ENCODE measurements at places on chromosomes 7 and 10. TPM values are rescaled to one million over a fixed set of nuclear protein-coding genes. Genes with fewer than 3 reads are reported as not detected.
A peak's percentile ranks its signal among the peaks of the same experiment; 100 is the strongest.

Gene KIF11
- total RNA-seq, result 0.75 TPM

Gene AGAP5
- total RNA-seq, result 3.1 TPM

DNA sequence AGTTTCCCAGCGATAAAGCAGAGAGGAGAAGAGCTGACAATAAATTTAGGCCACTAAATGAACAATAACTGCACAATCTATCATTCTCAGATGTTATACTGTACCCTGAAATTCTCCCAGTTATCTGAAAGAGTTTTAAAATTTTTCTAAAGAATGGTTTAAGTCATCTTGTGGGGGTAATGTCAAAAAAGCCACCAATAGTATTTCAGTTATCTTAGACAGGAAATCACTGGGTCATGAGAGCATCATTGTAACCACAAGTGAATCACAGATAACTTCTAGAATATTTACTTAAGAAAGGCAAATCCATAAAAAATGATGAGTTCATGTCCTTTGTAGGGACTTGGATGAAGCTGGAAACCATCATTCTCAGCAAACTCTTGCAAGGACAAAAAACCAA is 147.1 kb downstream of the DNAJB9 start:
- no peak for DNase-seq

DNA sequence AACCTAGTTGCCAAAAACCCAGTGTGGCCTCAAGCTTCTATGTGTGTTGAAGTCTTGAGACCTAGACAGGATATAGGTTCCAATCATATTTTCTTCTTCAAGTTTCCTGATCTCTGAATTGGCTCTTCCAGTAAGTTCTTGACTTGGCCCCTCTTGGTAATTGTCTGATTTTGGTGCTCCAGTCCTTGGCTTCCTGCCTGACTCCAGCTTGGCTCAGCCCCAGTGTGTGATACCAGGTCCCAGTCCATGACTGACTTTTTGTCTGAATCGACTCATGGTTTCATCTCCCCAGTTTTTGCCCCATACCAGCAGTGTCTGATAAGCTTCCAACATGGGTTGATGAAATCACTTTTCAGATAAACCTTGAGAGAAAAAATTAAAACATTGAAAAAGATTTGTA is 72.3 kb downstream of the FAS start:
- peak; percentile 74 for DNase-seq

GRCh38 chr7:116327135-116327534 is 116.8 kb downstream of the TES start:
- DNase-seq, result no peak

- peak; percentile 19 for DNase-seq
Measured at GRCh38 chr7:33040803-33041516, 21.6 kb downstream of the NT5C3A start.

DNA sequence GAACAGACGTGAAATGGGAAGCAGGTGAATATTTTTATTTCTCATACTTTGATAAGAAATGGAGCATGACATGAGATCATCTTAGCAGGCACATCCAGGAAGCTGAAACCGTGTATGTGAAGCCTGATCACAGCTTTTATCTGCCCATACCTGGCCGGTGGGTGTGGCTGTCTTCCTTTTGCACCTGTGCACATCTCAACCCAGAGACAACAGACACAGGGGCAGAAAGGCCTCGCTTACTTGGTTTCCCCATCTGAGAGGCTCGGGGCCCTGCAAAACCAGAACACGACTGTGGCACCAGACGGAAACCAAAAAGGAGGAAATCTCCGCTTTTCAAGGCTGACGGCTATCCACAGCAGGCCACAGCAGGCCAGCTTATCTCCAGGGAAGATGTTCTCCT is 116.4 kb downstream of the TCERG1L start:
- no peak for DNase-seq

GRCh38 chr7:29569648-29570047 is 6.0 kb downstream of the PRR15 start:
- no peak for DNase-seq

DNA sequence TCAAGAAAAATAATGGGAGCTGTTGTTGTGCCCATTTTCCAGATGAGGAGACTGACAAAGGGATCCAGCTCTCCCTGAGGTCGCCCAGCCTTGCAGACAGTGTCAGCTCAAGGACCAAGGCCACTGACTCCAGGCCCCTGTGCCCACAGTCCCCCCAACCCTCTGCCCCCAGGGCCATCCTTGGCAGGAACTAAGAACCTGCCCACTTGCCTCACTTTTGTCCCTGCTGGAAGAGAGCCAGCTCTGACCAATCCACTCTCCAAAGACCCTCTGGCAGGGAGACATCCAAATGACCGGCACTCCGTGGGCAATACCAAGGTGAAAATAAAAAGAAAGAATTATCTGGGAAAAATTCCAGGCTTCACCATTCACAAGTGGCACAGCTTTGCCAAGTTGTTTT is 101.3 kb downstream of the TCERG1L start:
- no peak for DNase-seq

GRCh38 chr10:124560377-124561105 is 98.9 kb downstream of the LHPP start:
- peak; percentile 70 for DNase-seq

GRCh38 chr7:7183061-7183837 is 905 bp downstream of the C1GALT1 start:
- peak; percentile 45 for DNase-seq
